ENCODE measurements at places on chromosomes 3 and 15. TPM values are rescaled to one million over a fixed set of nuclear protein-coding genes. Genes with fewer than 3 reads are reported as not detected.

NLGN1 gene
- 2.0 TPM for total RNA-seq

NPAP1 gene
- total RNA-seq = not detected

TIGIT gene
- 1.2 TPM for total RNA-seq

EEF1AKMT4 gene
- 3.5 TPM for total RNA-seq

PRKAR2A gene
- total RNA-seq = 68.1 TPM

FSD2 gene
- not detected for total RNA-seq

C3orf20 gene
- total RNA-seq = 0.21 TPM

- DNase-seq = no peak
Measured at GRCh38 chr15:77630956-77631744, 1.6 kb downstream of the LINGO1 start.

GRCh38 chr15:78035861-78036476 lies 41.5 kb downstream of the TBC1D2B start:
- no peak for DNase-seq

- DNase-seq = no peak
Measured at GRCh38 chr3:135897715-135898114, 67.8 kb upstream of the PPP2R3A start.

- no peak for DNase-seq
Measured at GRCh38 chr3:15458212-15458780, 30.9 kb downstream of the EAF1 start.

DNA sequence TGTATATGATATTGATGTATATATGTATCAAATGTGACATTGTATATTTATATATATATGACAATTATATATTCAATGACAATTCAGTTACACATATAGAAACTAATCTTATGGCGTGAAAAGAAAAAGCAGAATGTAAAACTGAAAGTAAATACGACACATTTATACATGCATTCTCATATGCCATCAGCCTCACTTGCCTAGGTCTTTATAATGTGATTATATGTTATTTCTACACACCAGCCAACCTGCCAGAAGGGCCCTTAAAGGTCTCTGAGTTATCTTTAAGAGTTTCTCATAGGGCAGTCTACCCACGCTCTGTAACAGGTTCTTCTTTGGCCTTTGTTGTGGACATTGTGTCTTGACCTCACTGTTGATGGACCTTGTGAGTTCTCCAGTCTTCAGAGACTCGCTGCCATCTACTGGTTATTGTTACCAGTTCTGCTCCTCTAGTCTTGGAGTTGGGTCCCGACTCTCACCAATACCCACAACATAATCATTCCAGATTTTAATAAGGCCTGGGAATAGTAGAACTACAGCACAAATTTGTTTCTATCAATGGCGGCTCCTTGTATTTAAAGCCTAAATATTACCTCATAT lies 371.5 kb upstream of the GOLIM4 start:
- no peak for DNase-seq

DNA sequence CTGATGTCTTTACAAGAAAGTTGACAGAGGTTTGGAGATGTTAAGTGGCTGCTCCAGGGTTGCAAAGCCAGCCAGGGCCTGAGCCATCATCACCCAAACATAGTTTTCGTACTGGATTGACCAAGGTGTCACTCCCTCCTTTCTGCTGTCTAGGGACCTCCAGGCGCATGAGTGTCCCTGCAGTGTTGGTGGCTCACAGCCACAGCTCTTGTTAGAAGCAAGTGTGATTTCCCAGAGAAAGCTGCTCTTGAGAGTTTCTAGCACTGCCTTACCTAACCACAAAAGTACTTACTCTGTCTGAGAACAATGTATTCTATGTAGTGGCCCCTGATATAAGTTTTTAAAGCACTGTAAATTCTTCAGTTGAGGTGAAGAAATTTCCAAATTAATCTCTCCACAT lies 144.1 kb downstream of the SOX2 start:
- DNase-seq = no peak

DNA sequence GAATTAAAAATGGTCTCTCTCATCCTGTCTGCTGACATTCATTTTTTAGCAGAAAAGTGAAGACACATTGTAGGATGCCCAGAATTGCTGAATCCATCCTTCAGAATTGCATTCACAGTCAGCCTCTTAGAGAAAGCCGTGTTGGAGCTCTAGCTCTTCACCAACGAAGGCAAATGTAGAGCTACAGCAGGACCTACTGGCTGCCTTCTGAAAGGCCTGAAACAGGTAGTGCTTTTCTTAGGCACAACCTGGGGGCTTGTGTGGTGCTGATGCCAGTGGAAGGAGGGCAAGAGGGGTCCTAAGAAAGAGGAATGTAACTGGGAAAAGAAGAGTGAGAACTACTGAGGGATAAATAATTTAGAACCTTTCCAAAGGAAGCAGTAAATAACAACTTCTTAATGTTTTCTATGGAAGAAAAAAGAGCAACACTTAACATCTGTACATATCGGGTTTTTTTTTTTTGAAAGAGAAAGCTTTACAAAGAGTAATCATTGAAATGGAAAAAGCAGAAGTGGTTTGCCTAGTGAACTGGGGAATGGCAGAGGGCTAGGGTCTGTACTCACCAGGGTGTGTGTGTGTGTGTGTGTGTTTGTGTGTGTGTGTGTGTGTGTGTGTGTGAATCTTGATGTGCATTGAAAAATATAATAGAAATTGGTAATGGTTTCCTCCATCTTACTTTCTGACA lies 297.8 kb downstream of the SATB1 start:
- no peak for DNase-seq

DNA sequence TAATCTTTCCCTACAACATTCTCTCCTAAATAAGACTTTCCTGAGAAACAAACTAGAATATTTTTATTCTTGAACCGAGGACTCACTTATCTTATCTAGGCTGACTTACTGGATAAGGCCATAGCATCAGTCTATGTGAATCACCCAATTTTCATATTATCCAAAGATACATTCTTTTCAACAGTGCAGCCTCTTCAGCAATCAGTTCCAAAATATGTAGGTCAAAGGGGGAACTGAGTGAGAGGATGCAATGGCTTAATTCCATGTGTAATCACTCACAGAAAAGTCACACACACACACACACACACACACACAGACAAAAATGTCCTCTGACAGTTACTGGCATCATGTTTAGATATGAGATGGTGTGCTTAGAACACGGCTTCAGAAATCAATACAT lies 31.5 kb upstream of the MECOM start:
- no peak for DNase-seq

- no peak for DNase-seq
Measured at GRCh38 chr15:98812716-98813446, 164.5 kb downstream of the IGF1R start.

DNA sequence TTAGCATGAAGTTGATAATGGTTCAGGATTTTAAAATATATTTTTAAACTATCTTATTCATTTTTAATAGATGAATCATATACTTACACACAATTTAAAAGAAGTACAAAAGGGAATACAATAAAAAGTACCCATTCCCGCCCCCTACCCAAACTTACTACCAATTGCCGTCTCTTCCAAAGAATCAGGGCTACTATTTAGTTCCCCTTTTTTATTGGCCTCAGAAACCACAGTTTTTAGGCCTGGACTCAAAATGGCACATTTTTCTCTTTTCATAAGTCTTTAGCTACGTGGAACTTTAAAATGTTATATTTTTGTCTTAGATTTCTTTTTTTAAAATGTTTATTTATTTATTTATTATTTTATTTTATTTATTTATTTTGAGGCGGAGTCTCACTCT lies 18.0 kb downstream of the LRRK1 start:
- DNase-seq = no peak

DNA sequence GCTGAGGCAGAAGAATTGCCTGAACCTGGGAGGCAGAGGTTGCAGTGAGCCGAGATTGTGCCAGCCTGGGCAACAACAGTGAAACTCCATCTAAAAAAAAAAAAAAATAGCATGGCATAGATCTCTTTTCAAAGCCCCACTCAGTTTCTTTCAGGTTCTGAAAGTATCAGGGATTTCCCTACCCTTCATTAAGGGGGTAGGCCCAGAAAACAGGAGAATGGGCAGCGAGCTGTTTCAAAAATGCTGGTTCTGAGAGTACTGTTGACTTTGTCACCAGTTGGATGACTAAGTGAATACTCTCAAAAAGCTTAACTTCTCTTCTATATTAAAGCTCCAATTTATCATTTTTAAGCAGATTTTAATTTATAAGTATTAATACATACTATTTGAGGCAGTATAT lies 72.8 kb downstream of the ARHGAP31 start:
- DNase-seq = no peak

GRCh38 chr3:57064001-57064400 lies 3.5 kb downstream of the SPATA12 start:
- DNase-seq = no peak

DNA sequence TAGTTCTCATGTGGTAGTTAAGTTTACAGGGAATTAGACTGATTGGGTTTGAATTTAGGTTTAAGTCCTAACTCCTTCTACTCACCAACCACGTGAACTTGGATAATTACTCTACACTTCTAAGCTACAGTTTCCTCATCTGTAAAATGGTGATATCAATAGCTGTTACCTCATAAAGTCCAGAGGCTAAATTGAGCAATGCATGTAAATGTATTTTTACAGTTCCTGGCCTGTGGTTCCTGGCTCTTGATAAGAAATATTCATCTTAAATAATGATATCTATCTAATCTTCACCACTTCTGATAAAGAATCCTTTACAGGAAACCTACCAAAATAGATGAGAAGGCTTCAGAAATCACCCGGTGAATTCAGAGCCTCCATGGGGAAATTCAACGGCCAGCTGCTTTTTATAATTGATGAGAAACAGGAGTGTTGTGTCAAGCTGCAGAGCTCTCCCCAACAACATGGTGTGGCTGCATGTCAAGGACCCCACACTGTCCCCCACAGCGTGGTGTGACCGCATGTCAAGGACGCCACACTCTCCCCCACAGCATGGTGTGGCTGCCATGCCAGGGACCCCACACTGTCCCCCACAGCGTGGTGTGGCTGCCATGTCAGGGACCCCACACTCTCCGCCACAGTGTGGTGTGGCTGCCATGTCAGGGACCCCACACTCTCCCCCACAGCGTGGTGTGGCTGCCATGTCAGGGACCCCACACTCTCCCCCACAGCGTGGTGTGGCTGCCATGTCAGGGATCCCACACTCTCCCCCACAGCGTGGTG lies 80.8 kb upstream of the PEX5L start:
- no peak for DNase-seq

- no peak for DNase-seq
Measured at GRCh38 chr15:90078965-90079364, 23.3 kb downstream of the IDH2 start.

GRCh38 chr15:96887730-96888129 lies 557.2 kb downstream of the NR2F2 start:
- DNase-seq = no peak

All from left colon (tissue), 2 donors.